Large intestine (tissue), 12 donors: ENCODE measurements at places on chromosomes 2 and 18.

GRCh38 chr2:235555371-235555770 lies 61.5 kb downstream of the AGAP1 start:
- no peak for DNase-seq

- no peak for DNase-seq
Observed at GRCh38 chr18:72940509-72940908, 72.7 kb upstream of the NETO1 start.

DNA sequence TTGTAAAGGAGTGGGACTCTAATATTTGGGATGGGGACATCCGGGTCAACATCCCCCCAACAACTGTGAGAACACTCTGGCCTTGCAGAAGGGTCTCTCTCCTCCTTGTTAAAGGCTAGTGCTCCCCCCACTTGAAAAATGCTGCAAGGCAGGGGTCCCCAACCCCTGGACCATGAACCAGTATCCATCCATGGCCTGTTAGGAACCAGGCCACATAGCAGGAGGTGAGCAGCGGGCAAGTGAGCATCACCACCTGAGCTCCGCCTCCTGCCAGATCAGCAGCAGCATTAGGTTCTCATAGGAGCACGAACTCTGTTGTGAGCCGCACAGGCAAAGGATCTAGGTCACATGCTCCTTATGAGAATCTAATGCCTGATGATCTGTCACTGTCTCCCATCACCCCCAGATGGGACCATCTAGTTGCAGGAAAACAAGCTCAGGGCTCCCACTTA lies 243.9 kb upstream of the ID2 start:
- DNase-seq, result no peak

- peak; percentile 80 for DNase-seq
Observed at GRCh38 chr2:17757321-17757720, 3.4 kb downstream of the GEN1 start.

GRCh38 chr2:217906798-217907197 lies 96.0 kb downstream of the TNS1 start:
- no peak for DNase-seq

- DNase-seq, result no peak
Observed at GRCh38 chr2:179532863-179533278, 268.2 kb upstream of the SESTD1 start.

DNA sequence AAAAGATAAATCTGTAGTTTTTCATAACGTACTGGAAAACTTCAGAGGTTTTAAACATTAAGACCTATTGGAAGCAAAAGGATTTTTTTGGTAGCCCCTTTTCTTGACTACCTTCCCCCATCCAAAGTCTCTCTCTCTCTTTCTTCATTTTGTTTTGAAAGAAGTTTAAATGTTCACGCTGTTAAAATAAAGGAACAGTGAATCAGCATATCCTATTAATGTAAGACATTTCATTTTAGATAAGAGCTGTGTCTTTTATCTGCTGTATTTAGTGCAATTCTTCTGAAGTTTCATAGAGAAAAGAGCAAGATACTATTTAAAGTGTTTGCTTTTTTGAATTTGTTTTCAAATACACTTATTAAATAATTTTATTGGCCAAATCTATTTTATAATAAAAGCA lies 205.5 kb upstream of the POU3F3 start:
- no peak for DNase-seq

GRCh38 chr2:23469142-23469540 lies 84.2 kb downstream of the KLHL29 start:
- DNase-seq, result no peak

DNA sequence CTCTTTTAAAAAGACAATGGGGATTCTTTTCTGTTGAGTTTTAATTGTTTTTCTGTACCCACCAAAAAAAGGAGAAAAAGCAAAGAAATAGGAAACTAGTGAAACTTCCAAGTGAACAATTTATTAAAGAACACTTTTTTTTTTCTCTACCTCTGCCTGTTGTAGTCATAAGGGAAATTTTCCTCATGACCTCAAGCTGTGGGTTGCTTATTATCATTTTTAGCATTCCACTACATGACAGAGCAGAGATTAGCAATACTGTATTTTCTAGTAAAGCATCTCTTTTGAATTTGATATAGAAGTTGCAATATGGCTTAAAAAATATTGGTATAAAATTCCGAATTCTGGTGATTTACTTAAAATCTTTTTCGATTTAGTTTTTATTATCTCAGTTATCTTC lies 87.9 kb upstream of the LRRTM1 start:
- DNase-seq, result no peak

- no peak for DNase-seq
Observed at GRCh38 chr18:79624356-79625170, 55.0 kb upstream of the CTDP1 start.
